Natural killer cell treated with Interleukin-12 subunit alpha and Interleukin-12 subunit beta and Interleukin-15 and Interleukin-18, amount 100 ng/mL, for 72 hours (primary cell): ENCODE measurements at places on chromosomes 7 and 10.
A peak's percentile ranks its signal among the peaks of the same experiment; 100 is the strongest.

GRCh38 chr7:47386273-47386835, 195.6 kb downstream of the TNS3 start:
- DNase-seq: no peak

GRCh38 chr7:114364151-114364550, 50.5 kb upstream of the FOXP2 start:
- no peak for DNase-seq

DNA sequence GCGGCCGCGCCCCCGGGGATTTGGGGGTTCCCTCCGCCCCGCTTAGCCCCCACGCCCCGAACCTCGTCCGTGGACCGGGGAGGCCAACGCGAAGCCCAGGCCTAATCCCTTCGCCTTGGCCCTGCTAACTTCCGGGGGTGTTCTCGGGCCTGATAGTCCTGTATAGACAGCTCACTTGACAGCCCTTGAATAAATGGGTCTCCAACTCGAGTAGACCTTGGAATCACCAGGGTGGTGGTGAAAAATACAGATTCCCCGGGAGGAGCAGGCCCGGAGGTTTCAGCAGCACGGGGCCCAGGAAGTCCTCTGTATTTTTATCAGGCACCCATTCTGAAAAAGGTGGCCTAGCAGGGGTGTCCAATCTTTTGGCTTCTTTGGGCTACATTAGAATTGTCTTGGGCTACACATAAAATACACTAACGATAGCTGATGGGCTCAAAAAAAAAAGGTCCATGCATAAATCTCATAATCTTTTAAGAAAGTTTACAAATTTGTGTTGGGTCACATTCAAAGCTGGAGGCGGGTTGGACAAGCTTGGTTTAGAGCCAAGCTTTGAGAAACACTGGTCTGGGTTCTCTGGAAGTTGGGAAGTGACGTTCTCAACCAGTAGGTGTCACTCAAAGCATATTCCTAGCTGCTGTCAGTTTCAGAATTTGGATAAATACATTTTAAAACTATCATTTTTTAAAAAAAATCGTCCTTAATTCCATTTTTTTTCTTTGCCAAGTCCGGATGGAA, 221.7 kb downstream of the PHTF2 start:
- DNase-seq: no peak

DNA sequence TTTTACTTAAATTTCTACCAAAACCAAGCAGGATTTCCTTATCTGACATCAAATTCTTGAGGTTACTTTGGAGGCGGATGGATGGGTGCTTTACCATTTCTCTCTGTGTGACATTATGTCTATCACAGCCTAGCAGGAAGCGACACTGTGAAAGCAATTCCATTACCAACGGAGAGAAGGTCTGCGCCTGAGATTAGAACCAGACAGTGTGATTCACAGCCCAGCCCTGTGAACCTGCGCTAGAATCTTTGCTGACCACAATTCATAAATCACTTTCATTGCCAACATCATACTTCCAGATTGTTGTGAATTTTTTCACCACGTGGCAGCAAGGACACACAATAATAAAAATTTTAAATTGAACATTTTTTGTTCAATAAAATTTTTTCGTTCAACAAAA, 126.5 kb downstream of the CUBN start:
- peak; percentile 73 for DNase-seq
